ENCODE measurements at places on chromosomes 3 and 15. TPM values are rescaled to one million over a fixed set of nuclear protein-coding genes. Genes with fewer than 3 reads are reported as not detected.

GRCh38 chr3:59001675-59002074 is 48.1 kb downstream of the CFAP20DC start:
- DNase-seq = no peak

- DNase-seq = no peak
Observed at GRCh38 chr3:9253327-9253726, 3.9 kb upstream of the SRGAP3 start.

- no peak for DNase-seq
Observed at GRCh38 chr3:39919281-39919680, 109.9 kb downstream of the MYRIP start.

GRCh38 chr3:62755285-62755684 is 119.9 kb downstream of the CADPS start:
- no peak for DNase-seq

GRCh38 chr3:100802126-100802525 is 92.8 kb downstream of the TFG start:
- no peak for DNase-seq

ZNF662 gene
- 16.7 TPM for total RNA-seq

SAMMSON gene
- total RNA-seq = not detected

HYAL2 gene
- total RNA-seq = 35.9 TPM
